Fibroblast of mammary gland (primary cell): ENCODE measurements at places on chromosomes 2 and 18.

DNA sequence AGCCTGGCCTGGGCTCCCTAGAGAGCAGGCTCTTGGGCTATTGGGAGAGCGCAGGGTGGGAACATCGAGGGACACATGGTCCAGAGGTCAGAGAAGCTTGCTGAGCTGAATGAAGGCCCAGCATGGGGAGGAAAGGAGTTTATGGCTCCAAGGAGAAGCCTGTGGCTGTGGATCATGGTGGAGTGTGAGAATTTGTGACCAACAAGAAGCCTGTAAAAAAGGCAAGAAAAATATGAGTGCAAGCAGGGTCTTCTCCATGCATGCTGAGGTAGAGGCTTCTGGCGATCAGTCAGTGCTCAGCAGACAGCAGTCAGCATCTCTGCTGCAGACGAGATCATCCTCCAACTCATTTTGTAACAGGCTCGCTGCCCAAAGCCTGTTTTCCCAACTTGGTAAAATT lies 1.3 kb upstream of the SCYGR3 start:
- no peak for DNase-seq

DNA sequence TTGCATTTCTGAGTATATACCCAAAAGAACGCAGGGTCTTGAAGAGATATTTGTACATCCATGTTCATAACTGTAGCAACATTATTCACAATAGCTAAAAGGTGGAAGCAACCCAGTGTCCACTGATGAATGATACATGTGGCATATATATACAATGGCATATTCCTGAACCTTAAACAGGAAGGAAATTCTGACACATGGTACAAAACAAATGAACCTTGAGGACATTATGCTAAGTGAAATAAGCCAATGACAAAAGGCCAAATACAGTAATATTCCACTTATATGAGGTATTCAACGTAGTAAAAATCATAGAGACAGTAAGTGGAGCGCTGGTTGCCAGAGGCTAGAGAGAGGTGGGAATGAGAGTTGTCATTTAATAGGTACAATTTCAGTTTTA lies 8.1 kb downstream of the AAK1 start:
- DNase-seq: no peak

GRCh38 chr2:237923481-237924163 lies 43.2 kb upstream of the UBE2F start:
- DNase-seq: peak; percentile 71

DNA sequence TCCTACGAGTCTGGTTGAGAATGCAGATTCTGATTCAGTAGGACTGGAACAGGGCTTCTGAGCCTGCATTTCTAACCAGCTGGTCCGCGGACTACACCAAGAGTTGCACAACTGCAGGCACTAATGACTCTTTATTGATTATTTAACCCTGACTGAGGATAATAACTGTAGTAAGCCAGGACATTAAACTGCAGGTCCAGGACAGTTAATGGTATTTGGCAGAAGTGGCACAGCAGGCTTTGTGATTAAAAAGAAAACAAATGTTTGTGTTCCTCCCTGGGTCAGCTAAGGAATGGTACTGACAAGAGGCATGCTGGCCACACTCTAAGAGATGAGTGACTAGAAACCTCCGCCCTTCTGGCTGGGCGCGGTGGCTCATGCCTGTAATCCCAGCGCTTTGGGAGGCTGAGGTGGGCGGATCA lies 59.4 kb downstream of the ALPK2 start:
- peak; percentile 71 for DNase-seq

- DNase-seq: no peak
These were observed 64.5 kb upstream of the FAM124B start for GRCh38 chr2:224466304-224466895.

- peak; percentile 54 for DNase-seq
These were observed 39.8 kb upstream of the C2orf15 start for GRCh38 chr2:99101697-99102096.

DNA sequence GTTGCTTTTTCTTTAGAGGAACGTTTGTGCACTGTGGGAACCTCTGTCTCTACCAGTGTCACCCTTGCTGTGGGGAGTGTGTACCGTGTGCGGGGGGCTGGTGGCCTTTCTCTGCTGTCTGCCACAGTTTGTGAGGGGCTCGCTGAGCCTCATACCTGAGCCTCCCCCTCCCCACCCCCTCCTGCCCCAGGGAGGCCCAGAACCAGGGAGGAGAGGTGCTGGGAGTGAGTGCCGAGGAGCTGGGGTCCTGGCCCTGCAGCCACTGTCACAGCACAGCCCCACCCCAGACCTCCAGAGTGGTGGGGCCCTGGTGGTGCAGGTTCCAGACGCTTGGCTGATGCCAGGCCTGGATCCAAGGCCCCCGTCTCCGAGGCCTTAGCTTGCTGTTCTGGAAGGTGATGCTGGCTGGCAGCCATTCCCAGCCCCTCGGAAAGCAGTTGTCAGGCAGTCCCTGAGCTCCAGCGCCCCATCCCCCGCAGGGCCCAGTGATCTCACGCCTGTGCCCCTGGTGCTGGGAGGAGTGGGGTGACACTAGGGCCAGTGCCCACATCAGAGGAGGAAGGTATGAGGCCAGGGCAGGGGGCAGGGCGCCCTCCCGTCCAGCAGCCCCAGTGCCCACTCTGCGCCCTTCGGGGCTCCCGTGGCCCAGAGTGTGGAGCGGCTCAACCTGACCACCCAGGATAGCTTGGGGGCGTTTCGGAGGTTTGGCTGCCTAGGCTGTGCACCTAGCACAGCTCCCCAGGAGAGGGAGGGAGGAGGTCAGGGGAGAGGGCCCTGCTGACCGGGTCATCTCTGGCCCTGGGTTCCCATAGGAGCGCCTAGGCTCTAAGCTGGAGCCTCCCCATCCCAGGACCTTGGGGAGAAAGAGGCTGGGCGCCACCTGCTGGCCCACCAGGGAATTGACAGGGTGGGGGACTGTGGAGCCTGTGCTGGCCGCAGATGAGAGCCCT lies 53.0 kb upstream of the ALPP start:
- DNase-seq: peak; percentile 25

GRCh38 chr2:237165405-237166276 lies 80.0 kb downstream of the COPS8 start:
- DNase-seq: peak; percentile 74

- DNase-seq: peak; percentile 27
These were observed 56.0 kb downstream of the DCDC2C start for GRCh38 chr2:3759331-3759730.

GRCh38 chr2:71782323-71782722 lies 329.0 kb downstream of the DYSF start:
- DNase-seq: no peak

DNA sequence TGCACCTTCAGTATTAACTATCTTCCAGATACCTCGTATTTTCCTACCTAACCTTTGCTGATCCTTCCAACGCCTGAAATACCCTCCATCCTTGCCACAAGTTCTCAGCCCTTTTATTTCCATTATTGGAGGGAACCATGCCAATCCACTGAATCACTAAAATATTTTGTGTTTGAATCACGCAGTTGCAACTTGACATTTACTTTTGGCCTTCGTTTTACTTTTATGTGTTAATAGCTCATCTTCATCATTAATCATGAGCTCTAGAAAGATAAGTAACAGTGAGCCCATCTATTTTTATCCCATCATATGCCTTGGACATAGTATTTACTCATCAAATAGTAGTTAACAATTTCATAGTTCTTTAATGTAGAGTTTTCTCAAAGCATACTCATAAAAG lies 463.2 kb downstream of the THSD7B start:
- DNase-seq: peak; percentile 77

GRCh38 chr2:156695020-156695419 lies 258.8 kb downstream of the GPD2 start:
- DNase-seq: no peak
